ENCODE measurements at places on chromosomes 6 and 20.

- DNase-seq, result no peak
Observed at GRCh38 chr6:134391205-134391604, 73.3 kb upstream of the SGK1 start.

DNA sequence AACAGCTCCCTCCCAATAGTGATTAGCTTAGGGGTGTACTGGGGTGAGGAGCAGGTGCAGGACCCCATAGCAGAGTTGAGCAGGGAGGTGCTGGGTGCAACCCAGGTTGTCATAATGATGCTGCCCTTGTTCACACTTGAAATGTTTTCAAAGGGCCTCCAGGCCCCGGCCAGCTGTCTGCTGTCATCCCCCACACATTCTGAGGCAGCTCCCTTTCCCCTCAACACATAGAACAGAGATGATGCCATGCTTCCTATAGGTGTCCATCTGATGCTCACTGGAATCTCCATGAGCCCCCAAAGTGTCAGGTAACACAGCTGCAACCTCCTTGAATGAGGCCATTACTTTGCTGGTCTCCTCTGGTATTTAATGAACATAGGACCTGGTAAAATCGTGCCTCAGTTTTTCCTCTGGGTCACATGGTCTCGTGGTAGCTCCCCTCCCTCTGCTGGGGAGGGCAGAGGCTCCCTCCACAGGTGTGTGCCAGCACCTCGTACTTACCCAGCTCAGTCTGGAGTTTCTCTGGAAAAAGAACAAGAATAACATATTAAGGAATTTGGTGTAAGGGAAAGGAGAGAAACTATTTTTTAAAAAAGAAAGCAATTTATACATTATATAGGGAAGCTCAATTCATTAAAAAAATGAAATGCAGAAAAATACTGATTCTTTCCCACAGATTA is 5.6 kb downstream of the BTNL2 start:
- DNase-seq, result no peak

- no peak for DNase-seq
Observed at GRCh38 chr6:73377225-73377624, 7.5 kb upstream of the OOEP start.

GRCh38 chr6:137472641-137473137 is 21.5 kb downstream of the OLIG3 start:
- DNase-seq, result no peak

GRCh38 chr6:36677059-36677749 is 1.3 kb upstream of the CDKN1A start:
- DNase-seq, result no peak

DNA sequence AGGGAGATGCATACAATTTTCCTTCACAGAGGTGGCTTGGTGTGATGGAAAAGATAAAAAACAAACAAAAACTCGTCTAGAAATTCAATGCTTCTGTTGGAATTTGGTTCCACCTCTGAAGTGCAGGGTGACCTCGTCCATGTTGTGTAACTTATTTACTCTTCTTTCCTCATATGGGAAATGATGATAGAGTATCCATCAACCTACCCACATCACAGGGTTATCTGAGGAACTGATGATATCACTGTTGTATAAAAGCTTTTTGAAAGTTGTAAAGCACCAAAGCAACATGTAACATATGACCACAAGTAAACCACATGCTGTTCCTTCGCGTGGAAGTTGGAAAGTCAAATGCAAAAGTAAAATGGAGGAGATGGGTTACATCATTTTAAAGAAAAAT is 212.0 kb upstream of the SGK1 start:
- DNase-seq, result no peak

GRCh38 chr6:88157106-88157505 is 9.0 kb downstream of the CNR1 start:
- DNase-seq, result no peak

- DNase-seq, result no peak
Observed at GRCh38 chr6:26012061-26012460, 49.5 kb downstream of the TRIM38 start.

DNA sequence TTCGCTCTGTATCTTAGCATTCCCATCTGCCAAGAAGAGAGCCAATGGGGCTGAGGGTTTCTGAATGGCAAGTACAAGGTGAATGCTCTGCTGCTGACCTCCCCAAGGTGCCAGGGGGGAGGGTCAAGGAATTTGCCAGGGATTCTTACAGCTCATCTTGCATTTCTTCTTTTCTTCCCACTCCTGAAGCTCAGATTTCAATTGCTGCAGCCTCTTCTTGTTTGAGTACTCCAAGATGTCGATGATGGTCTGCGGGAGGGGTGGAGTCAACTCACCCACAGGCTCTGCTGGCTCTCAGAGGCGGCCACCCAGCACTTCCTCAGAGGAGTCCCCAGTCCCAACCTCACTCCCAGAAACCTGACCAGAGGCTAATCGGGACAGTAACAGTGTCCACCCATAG is 12.4 kb downstream of the C20orf96 start:
- DNase-seq, result no peak

DNA sequence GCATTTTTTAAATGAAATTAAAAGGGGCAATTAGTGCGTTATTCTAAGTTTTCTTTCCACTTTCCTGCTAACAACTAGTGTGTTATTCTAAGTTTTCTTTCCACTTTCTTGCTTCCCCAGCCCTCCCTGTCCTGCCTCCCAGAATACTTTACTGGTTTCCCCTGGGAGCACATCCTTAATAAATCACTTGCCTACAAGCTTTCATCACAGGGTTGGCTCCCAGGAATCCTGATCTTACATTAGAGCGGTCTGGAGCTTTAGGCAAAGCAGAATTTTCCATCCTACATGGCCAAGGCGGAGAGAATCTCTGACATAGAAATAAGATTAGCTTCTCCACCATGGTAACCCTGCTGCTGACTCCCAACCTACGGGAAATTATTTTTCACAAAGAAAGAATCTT is 150.4 kb downstream of the BFSP1 start:
- DNase-seq, result no peak

DNA sequence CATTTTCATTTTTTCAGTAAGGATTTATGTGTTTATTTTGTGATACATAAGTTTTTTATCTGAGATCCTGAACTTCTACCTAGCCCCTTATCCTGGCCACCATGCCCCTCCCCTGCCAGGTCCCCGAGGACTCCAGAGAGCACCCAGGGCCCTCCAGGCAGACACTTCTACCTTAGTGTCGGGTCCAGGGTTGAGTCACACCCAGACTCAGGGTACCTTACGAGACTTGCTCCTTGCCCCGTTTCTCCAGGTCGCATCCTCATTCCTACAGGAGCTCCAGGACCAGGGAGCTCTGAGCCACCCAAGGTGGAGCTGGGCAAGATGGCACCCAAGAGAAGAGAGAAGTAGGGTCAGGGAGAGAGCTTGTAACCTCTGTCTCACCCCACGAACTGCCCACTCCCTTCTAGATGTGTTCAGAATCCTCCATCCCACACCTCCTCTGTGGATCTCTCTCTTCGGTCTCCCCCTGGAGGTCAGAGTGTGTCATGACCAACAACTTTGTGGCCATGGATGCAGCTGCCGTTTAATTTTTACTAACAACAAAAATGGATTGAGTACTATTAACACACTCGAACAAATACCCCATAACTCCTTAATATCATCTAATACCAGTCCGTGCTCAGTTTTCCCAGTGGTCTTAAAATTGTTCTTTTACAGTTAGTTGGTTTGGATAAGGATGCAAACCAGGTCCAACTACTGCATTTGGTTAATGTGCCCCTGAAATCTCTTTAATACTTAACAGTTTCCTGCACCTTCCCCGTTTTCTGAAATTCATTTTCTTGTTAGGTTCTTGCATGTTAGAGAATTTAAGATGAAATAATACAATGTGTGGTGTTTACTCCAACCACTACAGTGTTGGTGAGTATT is 130.6 kb upstream of the INSM1 start:
- DNase-seq, result peak; percentile 50

- no peak for DNase-seq
Observed at GRCh38 chr6:100166956-100167355, 172.9 kb upstream of the MCHR2 start.

GRCh38 chr6:106247293-106247692 is 78.3 kb downstream of the ATG5 start:
- no peak for DNase-seq

DNA sequence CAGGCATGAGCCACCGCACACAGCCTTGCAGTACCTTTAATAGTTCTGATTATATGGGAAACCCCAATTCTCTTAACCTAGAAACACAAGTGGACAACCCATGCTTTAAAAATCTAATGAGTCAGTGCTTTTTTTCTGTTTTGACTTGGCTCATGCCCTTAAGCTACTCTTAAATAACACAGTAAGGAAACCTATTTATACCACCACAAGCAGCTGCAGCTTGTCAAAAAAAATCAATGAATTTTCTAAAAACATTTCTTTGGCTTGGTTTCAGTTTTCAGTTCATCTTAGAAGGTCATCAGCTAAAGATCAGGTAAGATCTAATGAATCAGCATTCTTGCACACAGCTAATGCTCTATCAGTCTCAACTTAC is 124.1 kb upstream of the DST start:
- no peak for DNase-seq

DNA sequence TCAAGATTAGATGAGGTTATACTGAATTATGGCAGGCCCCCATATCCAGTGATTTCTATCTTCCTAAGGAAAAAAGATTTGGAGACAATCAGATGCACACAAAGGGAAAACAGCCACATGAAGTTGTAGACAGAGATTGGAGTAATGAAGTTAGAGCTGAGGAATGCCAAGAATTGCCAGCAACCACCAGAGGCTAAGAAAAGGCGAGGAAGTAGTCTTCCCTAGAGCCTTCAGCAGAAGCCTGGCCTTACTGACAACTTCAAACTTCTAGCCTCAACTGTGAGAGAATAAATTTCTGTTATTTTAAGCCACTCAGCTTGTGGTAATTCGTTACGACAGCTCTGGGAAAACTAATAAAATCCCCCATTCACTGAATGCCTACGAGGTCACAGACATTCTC is 473.9 kb downstream of the COL12A1 start:
- no peak for DNase-seq

DNA sequence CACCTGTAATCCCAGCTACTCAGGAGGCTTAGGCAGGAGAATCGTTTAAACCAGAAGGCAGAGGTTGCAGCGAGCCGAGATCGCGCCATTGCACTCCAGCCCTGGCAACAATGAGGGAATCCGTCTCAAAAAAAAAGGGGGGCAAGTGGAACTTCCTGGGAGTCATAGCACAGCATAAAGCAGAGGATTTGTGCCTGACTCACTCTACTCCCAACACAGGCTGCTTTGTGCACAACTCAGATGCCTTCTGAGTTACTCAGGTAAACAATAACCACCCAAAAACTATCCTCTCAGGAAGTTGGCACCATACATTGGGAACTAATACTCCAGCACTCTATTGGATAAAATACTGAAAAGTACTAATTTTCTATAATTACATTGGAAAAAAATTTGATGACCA is 2.5 kb upstream of the TMEM244 start:
- no peak for DNase-seq

GRCh38 chr6:70166088-70166958 is 136.6 kb downstream of the COL9A1 start:
- peak; percentile 43 for DNase-seq

DNA sequence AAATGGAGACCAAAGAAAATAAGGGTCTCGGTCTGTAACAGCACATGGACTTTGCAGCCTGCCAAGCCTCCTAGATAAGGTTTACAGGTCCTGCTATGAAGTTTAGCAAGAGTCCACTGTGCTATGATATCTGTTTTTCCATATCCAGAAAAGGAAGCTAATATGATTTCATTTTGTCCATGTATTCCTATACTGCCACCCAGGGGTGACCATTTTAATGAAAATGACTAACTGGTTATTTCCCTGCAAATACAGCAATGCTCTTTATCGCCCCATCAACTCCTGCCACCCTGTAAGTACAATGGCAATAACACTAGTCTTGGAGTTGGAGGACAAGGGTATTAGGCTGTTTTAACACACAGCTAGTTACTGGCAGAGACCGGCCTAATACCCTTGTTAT is 115.2 kb upstream of the GLP1R start:
- no peak for DNase-seq

- no peak for DNase-seq
Observed at GRCh38 chr20:41571006-41571405, 47.2 kb downstream of the CHD6 start.
